Right forelimb (tissue), 1 donor: ENCODE measurements at places on chromosomes 12 and 14.

GRCh38 chr14:91303091-91303923, 58.8 kb upstream of the GPR68 start:
- DNase-seq, result no peak

DNA sequence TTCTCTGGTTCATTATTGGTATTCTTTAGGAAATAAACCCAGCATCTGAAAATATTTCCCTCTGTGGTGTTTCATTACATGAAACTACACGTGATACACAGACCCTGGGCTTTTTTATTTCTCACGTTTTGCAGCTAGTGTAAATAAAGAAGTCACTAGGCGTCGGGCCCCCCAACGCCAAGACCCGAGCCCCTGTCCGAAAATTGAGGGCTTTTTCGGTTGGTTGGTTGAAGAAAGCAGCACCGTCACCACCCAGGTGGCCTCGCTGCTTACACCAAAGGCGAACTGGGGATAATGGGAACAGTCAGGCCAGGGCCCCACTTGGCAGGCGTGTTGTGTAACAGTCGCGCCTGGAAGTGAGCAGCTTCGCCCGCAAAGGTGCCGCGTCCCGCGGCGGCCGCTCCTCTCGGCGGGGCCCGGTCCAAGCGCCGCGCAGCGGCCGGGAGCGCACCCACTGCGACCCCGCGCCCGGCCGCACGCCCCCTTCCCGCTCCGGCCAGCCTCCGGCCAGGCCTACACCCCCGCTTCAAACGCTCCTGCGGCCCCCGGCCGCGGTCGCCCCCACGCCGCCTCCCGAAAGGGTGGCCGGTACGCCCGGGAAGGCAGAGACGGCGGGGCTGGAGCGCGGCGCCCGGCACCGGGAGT, 1.2 kb downstream of the DUSP16 start:
- DNase-seq, result peak; percentile 77

DNA sequence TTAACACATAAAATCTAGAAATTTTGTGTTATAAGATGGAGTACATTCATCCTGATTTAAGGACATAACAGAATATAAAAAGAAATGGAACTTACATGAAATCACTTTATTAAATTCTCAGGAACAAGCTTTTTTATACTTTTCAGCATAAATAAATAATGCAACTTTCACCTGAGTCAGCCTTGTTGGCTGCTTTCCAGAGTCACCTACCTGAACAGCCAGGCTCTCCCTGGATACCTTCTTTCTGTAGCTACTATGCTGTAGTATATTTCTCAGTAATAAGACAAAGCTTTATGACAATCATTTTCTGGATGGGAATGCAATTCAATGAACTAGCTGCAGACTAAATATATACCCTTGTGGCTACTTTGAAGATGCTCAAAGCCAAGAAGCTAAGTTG, 111.9 kb downstream of the NTS start:
- DNase-seq, result no peak

DNA sequence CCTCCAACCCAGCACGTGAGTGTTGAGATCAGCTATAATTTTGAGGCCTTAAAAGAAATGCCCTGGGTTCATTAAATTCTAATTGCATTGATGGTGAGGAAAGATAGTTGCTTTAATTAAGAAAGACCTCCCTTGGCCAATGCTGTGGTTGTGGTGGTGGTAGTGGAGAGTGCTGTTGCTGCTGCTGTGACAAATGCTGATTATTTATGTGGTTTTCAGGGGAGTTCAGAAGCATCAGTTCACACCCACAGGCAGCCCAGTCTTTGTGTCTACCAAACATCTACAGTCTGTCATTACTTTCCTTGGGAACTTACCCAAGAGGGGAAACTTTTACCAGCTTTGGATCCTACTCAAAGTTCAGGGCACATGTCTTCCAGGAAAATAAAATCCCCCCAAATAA, 178.4 kb upstream of the PARP11 start:
- no peak for DNase-seq

DNA sequence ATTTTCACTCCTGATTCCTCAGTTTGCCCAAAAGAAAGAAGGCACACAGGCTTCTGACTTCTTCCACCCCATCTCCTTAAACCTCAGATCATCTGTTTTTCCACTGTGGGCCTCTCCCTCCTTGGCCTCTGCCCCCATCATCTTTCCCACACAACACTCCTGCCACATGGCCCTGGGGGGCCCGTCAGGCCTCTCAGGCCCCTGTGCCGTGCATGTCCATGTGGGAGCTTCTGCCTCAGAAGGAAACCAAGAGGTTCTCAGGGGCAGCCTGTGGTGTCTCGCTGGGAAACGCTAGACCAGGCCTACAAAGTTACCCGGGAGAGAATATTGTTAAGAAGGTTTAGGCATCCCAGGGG, 8.0 kb downstream of the KLHL33 start:
- no peak for DNase-seq

GRCh38 chr12:916240-916639, 33.3 kb downstream of the RAD52 start:
- no peak for DNase-seq

DNA sequence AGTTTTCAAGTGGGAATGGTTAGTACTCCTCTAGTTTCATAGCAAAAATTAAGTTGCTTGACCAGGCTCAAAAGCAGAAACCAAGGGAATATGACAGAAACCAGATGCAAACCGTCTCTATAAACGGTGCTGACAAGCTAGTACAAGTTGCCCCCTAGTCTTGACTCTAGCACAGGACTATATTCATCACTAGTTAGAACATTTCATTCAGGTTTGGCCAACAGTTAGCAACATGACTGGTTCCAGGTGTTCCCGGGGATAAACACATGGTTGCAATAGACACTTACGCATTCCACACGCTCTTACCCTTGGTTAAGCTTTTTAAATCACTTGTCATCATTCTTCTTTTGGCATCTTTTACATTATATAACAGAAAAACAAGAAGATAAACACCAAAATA, 103.6 kb downstream of the SCFD1 start:
- DNase-seq, result no peak

- DNase-seq, result no peak
Measured at GRCh38 chr12:18158774-18159557, 69.0 kb upstream of the RERGL start.

DNA sequence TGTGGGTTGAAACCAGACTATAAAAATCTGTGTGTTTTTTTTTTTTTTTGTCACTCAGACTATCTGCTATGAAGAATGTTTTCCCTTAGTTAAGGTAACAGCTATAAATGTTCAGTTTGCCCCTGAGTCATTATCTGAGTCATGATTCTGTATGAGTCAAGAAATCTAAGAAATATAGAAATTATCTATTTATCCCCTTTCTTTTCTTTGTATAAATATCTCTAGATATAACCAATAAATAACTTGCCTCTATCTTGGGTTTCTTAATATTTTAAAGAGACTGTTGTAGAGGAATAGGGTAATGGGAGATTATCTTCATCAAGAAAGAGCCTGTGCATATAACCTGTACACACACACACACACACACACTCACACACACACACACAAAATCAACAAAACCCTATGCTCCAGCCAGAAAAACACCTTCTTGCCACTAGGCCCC, 161.7 kb upstream of the EEA1 start:
- no peak for DNase-seq

DNA sequence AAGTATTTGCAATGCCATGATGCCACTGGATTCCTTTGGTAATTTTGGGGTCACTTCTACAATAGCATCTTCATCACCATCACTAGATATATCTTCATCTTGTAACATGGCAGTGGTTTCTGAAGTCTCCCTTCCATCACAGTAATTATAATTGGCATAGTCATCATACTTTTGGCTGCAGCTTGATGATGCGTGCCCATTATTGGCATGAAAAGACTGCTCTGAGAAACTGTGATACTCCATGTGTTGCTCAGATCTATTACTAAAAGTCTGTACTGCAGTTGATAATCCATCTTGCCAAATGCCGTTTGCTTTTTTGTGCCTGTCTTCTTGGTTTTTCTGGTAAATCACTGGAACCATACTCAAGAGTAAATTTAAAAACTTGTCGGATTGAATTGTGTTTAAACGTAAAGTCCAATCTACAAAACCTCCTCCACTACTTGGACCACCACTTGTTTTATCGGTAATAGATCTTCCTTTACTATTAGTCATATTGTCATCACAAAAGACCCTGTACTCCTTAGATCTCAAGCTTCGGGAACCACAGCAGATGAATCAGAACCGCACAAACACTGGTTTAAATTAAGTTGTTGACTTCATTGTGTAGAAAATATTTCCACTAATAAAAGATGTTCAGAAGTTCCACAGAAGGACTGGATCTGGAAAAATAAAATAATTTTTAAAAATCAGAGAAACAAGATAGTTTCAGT, 29.9 kb downstream of the SLC41A2 start:
- DNase-seq, result no peak

- DNase-seq, result no peak
Measured at GRCh38 chr12:11499806-11500187, 104.4 kb upstream of the PRB2 start.

- no peak for DNase-seq
Measured at GRCh38 chr12:6667559-6668210, 4.8 kb upstream of the ING4 start.

DNA sequence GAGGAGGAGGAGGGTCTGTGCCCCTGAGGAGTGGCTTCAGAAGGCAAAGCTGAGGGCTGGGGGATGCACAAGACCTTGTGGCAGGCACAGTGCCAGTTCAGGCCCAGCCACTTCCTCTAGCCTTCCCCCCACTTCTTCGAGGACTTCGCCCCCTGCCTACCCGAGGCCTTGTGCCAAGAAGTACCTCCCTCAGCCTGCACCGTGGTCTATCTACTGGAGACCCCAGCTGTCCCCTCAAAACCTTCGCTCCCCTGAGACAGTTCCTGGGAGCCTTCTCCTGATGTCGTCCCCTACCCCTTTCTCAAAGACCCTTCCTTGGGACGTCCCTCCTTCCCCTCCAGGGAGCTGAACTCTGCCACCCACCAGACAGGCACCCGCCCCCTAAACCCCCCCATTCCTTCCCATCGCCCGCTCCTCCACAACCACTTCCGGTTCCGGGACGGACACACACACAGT, 604 bp downstream of the ZNF384 start:
- DNase-seq, result no peak

DNA sequence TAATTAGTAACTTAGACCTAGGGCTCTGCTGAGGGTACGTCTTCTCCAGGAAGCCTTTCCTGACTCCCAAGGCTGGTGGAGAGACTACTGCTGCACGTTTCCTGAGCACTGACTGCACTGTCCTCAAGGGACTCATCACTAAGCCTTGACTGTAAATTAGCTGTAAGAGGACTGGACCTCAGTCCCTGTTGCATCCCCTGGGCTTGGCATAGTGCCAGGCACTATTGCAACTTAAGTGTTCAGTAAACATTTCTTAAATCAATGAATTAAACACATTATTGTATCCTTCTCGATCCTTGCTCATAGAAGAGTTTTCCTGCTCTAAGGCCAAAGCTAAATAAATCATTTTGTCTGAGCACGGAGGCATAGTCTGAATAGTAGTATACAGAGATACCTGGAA, 31.9 kb upstream of the IFNG-AS1 start:
- no peak for DNase-seq
